ENCODE measurements at places on chromosomes 1 and 21.
A peak's percentile ranks its signal among the peaks of the same experiment; 100 is the strongest.

- peak; percentile 10 for DNase-seq
Observed at GRCh38 chr1:61083013-61083806, 849 bp downstream of the NFIA start.

- DNase-seq, result no peak
Observed at GRCh38 chr1:61536174-61537108, 188.5 kb downstream of the TM2D1 start.

GRCh38 chr1:65266476-65266875 is 42.9 kb upstream of the DNAJC6 start:
- no peak for DNase-seq

DNA sequence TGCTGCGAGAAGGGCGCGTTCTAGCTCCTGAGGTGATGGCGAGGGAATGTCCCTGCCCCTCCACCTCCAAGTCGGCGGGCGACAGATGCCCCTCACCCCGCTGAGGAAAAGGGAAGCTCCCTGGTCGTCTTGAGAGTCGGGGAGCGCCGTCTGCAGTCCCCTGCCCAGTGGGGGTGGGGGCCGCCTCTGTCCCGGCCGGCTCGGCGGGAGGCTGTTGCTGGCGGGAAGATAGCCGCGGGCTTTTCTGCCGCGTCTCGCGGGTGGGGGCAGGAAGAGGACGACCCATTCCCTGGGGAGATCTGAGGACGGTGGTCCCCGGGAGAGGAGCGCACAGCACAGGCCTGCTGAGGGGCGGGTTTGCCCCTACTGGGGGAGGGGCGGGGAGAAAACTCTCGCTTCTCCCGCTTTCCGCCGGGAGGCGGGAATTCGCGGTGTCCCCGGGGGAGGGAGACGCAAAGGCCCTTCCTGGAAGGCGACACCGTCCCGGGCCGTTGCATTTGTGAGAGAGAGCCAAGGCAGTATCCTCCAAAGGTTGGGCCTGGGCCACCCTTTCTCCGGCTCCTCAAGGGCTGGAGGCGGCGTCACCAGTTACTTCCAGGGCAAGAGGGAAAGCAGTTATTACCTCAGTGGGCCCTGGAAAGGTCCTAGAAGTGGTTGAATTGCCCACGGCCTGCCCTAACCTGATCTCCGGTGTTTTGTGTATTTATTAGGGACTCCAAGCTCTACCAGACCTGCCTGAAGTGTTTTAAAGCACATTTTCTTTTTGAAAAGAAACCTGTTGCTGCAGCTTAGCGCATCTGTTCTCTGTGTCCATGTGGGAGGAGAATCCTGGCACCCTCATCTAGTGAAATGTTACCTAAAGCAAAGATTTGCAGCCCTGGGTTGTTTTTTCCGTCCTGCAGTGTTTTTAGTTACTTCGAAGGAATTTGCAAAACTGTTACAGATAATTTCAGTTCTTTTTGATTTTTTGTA is 648 bp downstream of the S100PBP start:
- peak; percentile 61 for DNase-seq

GRCh38 chr1:43976890-43977289 is 2.1 kb upstream of the B4GALT2 start:
- no peak for DNase-seq

DNA sequence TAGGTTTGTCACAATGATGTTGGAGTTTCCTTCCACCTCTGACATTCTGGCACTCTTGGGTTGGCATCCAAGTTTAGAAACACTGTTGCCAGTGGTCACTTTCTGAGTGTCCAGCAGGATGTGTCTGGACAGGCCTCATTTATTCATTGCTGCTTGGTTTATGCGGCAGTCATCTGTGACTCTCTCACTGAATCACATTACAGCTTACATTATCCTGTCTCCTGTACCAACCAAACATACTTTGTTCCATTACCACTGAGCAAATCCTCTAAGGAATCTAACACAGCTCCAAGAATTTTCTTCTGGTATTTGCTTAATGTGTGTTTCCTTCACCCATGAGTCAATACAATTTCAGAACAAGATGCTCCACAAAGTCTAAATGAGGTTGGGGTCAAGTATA is 19.9 kb downstream of the SGIP1 start:
- no peak for DNase-seq

DNA sequence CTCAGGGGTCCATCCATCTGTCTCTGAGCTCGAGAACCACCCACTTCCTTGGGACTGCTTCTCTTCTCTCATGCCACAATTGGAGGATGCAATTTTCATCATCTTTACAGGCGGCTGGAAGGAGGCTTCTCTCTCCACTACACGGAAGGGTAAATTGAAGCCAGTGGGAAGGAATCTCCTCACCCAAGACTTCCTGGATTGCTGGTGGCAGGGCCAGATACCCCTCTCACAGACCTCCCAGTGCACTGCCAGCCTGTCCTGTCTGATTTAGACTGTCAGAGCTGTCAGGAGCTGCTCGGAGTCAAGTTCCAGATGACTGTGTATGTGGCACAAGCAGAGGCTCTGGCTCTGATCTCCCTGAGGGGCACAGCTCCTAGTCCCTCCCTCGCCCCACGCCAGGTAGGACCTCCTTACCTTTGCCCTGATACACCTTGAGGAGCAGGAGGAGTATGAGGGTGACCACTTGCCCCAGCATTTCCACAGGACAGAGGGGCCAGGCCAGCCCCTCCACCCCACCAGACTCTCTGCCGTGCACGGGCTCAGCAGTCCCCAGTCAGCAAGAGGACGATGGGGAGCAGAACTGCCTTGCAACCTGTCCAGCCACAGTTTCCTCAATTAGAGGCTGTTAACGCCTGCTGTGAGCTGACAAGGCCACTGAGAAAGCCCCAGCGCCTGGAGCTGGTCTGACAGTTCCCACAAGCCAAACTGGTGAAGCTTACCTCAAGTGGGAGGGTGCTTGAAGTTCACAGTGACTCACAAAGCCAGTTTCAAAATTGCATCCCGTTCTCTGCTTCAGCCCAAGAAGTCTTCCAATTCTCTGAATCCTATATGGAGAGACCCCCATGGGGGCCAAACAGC is at the start of gene CD244:
Gene CD244 (minus strand): TSS at position 685 of the 858 bp plus-strand sequence. CDS start 210 bp downstream, at position 475.
- DNase-seq, result no peak

DNA sequence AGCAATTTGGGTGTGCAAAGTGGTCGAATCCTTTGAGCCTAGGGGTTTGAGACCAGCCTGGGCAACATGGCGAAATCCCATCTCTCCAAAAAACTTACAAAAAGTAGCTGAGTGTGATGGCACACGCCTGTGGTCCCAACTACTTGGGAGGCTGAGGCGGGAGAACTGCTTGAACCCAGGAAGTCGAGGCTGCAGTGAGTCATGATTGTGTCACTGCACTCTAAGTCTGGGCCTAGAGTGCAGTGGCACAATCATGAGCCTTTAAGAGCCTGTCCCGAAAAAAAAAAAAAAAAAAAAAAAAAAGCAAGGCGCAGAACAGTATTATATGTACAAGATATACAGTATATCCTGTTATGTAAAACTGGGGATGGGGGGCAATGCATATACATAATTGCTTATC is 25.1 kb upstream of the HTR1D start:
- no peak for DNase-seq

DNA sequence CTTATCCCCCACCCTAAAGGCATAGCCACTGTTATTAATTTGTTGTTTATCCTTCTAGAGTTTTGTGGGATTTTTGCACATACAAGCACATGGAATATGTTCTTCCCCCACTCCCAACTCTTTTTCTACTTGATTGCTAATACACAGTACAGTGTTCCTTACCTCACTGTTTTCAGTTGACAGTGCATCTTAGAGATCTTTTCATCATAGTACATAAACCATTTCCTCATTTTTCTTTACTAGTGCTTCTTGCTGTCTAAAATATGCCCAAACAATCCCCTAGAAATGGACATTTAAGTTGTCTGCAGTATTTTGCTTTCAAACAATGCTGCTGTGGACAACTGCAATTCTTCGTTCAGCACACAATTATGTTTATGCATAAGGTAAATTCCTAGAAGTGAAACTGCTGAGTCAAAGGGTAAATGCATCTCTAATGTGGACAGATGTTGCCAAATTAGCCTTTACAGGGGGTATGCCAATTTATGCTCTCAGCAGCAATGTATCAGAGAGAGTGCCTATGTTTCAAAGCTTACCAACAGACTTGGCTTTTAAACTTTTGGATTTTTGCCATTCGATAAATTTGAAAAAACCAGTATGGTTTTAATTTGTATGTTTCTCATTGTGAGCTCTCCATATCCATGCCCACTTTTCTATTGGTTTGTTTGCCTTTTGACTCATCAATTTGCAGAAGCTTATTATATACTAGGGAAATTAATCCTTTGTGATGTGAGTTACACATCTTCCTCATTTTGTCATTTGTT is 132.6 kb downstream of the MRPS6 start:
- DNase-seq, result no peak

- no peak for DNase-seq
Observed at GRCh38 chr1:74363220-74363619, 128.0 kb downstream of the TNNI3K start.

GRCh38 chr1:158924677-158925076 is 6.7 kb upstream of the PYHIN1 start:
- no peak for DNase-seq

GRCh38 chr1:244231572-244232315 is 180.7 kb downstream of the ZBTB18 start:
- DNase-seq, result no peak

DNA sequence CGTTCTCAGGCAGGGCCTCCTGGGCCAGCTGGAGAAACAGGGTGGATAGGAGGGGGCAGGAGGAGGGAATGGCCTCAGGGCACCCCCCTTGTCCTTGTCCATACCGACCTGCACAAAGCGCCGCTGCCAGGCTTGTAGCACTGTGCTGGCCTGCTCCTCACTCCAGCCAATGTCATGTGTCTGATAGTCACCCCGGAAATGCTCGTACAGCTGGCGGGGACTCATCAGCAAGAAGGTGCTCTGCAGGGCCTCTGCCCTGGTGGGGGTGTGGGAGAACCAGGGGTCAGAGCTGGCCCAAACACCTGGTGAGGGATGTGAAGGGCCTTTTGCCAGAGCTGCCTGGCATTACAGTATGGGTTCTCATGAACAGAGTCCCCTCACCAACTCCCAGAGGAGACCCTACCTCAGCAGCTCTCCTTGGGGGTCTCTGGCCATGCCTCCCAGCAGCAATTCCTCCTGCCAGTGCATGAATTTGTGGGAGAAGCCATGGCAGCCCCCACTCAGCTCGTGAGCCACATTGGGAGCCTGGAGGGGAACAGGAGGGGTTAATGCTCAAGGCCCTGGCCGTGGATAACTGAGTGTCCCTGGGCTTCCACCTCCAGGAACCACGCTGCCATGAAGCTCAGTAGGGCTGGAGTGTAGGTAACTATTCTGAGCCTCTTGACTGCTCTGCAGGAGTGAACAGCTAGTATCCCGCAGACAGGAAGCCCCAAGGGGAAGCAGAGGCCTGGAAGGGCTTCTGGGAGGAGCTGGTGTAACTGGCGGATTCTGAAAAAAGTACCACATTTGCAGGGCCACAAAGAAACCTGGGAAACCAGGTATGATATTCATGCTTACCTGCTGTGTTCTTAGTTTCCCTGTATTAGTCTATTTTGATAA is 13.3 kb downstream of the PTCH2 start:
- DNase-seq, result no peak

DNA sequence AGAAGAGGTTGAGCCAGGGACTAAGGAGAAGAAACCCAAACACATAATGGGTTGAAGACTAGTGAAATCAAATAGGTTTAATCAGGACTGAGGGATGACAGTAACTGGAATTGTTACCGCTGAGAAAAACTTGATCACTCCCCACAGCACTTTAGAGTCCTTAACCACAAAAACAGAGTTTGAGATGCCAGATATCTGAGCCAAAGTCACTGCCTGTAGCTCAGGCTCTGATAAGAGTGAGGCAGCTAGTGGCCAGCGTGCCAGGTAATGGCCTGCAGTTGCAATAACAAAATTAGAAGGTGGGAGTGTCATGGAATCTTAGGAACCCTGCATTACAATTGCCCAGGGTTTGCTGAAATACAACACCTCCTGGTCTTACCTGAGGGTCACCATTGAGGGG is 48.0 kb downstream of the PRKAB2 start:
- no peak for DNase-seq

DNA sequence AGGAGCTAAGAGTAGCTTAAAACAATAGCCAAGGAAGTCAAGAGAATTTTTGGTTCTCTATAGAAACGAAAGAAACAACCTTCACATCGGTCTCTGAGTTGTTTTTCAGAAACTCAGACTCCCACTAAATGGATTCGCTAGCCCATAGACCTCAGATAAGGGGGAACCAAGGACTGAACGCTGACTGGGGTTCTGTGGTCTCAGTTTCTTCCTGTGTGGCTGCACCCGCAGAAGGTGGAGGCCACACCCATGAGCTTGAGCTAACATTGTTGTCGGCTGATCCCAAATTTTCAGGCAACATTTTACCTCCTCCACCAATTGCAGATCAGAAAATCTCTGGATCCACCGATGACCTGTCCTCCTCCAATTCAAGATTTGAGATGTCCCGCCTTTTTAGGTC is 456.1 kb downstream of the AJAP1 start:
- DNase-seq, result no peak

DNA sequence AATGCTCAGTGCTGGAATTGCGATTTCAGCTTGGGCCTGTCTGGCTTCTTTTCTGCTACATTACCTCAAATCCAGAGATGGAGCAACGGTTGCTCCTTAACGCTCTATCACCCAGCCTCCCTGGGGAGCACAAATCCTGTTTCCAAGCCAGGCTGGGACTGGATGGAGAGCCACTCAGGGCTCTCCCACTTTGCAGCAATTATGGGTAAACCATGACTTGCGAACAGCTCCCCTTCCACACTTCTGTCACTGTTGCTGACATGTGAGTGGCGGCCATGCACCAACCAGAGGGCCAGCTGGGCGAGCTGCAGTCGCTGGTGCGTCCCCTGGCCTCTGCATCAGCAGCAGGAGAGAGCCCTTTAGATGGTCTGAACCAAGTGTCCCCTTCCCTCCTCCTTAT is 65.1 kb upstream of the RAB4A start:
- DNase-seq, result no peak

DNA sequence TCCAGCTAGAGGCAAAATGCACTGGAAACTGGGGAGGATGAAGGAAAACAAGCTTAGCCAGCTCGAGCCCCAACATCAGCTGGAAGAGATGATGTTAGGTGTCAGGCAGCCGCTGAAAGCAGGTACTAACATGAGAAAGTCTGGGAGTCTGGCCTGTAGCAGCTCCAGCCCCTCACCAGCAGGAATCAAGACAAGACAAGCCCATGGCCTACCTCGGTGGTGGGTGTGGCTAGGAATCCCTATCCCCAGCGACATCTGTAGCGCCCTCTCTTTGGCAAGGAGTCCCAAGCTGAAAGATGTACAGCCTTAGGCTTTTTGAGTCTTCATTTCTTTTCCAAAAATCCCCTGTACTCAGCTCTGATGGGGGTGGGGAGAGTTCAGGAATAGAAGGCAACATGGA is 2.6 kb downstream of the DLGAP3 start:
- no peak for DNase-seq

Measured in T1000 (cell line).